ENCODE measurements at places on chromosomes 1 and 21. TPM values are rescaled to one million over a fixed set of nuclear protein-coding genes. Genes with fewer than 3 reads are reported as not detected.

DNA sequence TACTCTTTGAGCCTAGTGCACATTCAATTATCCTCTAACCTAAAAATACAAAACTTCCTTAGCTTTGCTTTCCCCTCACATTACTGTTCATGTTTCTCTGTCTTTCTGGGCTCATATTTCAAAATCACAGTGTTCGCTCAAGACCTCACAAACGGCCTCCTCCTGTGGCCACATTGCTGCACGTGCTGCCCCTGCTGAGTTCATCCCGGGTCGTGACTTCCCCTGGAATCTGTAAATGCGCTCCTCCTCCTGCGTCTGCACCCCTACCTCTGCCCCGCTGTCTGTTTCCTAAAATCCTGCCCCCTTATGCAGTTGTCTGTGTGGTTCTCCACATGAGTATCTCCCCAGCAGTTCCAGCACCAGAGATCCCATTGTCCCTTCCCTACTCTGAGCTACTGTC is 45.5 kb upstream of the RAVER2 start:
- DNase-seq, result no peak
- H3K36me3 ChIP-seq, result no peaks in the 10 kb centered on the region
- H3K4me3 ChIP-seq, result no peak overlapping the region
- no peaks in the 10 kb centered on the region for H3K4me1 ChIP-seq

DNA sequence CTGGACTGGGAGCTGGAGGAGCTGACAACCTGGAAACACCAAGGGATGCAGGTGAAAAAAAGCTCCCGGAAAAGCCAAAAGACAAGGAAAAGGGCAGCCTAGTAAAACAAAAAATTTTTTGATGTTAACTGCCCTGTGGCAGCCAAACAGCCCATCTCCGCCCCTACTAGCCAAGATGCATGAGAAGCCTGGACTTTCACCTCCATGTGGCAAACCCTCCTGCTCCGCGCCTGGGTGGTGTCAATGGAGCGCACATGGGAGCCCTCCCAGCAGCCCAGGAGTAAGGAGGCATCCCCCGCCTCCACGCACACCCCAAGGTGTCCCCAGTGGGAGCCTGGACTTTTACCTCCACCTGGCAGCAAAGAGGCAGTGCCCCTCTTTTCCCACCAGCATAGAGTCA is 30.5 kb downstream of the LEMD1 start:
- H3K36me3 ChIP-seq, result no peaks in the 10 kb centered on the region
- H3K27ac ChIP-seq, result no peak overlapping the region
- no peak overlapping the region for H3K4me3 ChIP-seq
- peaks cover 6% of the 10 kb centered on the region for H3K27me3 ChIP-seq
- no peaks in the 10 kb centered on the region for H3K4me1 ChIP-seq
- DNase-seq, result no peak

DNA sequence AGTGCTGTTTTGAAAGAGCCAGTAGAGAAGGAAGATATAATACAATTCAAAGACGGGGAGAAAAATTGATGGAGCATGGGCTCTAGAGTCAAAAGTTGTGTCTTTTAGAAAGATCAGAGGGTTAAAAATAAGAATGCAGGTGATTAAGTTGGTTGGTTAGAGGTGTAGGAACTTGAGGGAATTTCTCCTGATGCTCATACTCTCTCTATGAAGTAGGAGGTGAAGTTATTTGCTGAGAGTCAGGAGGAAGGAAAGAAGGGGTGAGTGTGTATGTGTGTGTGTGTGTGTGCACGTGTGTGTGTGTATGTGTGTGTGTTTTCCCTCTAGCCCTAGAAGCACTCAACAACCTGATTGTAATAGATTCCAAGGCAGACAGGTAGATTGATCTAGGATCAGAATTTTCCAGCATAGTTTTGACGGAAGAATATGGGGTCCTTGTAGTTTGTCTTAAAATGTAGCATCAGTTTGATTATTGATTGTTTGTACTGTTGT is 88.3 kb upstream of the MACF1 start:
- no peaks in the 10 kb centered on the region for H3K4me1 ChIP-seq
- no peak for DNase-seq
- H3K36me3 ChIP-seq, result no peaks in the 10 kb centered on the region

The MPL gene
- not detected for total RNA-seq

The SGIP1 gene
- not detected for total RNA-seq

DNA sequence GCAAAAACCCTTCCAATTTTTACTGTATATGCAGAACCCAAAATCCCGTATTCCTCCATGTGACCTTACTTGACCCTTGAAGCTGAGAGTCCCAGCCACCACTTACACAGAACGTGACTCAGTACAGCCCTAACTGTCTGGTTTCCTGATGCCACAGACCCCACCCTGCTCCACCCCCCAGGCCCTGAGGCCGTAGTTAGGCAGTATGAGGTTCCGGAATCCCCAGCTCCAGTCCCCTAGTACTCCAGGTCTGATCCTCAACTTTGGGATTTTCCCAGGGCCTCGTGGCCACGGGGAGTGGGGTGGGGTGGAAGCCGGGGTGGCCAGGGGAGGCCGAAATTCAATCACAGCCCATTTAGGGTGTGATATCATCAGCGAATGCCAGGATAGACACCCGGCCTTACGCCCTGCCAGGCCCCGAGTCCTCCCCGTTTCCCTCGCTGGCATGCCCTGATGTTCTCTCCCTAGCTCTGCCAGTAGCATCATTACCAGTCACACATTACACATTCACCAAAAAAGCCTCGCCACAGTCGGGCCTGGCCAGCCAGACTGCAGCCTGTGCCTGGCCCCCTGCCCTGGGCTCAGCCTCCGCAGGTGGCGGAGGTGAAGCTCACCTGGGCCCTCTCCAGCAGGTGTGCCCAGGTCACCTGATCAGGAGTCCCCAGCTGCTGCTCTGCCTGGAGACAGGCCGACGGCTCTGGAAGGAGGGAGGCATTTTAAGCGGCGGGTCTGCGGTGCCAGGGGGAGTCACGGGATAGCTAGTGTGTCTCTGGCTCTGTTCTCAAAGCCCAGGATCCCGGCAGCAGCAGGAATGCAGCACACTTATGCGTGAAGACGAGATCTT is 70.8 kb downstream of the SCCPDH start:
- H3K27me3 ChIP-seq, result no peaks in the 10 kb centered on the region
- no peak overlapping the region for H3K4me3 ChIP-seq
- DNase-seq, result no peak
- no peaks in the 10 kb centered on the region for H3K36me3 ChIP-seq
- H3K4me1 ChIP-seq, result no peaks in the 10 kb centered on the region
- H3K27ac ChIP-seq, result no peak overlapping the region

The PLA2G5 gene
- total RNA-seq, result not detected

The GJA4 gene
- total RNA-seq, result not detected

DNA sequence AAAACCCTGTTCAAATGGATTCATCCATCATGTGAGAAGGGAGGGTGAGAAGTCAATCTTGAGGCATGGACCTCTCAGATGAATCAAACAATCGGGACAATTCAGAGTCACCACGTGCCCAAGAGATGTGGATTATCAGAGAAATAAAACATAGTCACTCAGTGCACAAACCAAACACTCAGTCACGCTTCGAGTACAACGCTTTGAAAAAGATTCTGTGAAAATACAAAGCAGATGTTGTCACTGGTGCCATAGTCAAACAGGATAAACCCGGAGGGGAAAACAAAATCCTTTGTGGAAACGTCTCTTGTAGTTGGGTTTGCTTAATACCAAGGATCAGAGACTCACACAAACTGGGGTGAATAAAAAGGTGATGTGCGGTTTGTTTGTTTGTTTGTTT is 188.4 kb downstream of the RRAGC start:
- no peaks in the 10 kb centered on the region for H3K36me3 ChIP-seq
- no peak for DNase-seq
- H3K27me3 ChIP-seq, result peaks cover 14% of the 10 kb centered on the region
- H3K4me1 ChIP-seq, result no peaks in the 10 kb centered on the region
- H3K27ac ChIP-seq, result no peak overlapping the region

The TCHH gene
- total RNA-seq, result not detected

The PRAMEF27 gene
- total RNA-seq, result not detected

DNA sequence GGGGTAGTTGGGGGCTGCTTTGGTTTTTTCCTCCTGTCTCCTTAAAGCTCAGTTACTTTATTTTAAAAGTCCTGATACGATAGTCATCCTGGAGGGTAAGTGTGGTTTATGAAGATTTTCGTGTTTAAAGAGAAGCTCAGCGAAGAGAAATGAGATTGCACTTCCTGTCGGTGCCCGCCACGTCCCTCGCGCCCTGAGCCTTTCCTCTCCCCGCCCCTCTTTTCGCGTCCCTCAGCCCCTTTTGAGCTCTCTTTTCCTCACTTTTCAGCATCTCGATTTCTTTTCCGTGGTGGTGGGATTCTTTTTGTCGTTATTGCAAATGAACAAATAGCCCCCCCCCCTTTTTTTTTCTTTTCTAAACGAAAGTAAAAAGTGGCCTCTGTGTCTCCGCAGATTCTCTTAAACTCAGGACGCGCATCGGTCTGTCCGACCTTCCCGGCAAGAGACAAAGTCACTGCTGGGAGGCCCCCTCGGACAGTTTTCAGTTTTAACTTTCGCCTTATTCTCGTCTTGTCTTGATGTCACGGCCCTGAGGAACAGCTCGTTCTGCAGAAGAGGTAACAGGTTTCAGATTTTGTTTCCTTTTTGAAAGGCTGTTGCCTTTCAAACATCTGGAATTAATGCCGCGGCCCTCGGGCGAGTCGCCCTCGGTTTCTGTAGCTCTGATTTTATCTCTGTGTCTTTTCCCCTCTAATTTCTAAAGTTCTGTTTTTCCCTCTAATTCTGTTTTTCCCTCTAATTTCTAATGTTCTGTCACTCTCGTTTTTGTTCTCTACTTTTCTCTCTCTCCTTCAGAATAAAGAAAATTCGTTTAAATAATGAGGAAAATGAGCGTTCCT is 1.0 kb upstream of the DMRTA2 start:
- H3K27ac ChIP-seq, result no peak overlapping the region
- H3K4me3 ChIP-seq, result peak overlapping the region; percentile 70
- peak; percentile 52 for DNase-seq
- H3K27me3 ChIP-seq, result peaks cover 92% of the 10 kb centered on the region
